ENCODE measurements at places on chromosomes 3 and 15.
A peak's percentile ranks its signal among the peaks of the same experiment; 100 is the strongest.

DNA sequence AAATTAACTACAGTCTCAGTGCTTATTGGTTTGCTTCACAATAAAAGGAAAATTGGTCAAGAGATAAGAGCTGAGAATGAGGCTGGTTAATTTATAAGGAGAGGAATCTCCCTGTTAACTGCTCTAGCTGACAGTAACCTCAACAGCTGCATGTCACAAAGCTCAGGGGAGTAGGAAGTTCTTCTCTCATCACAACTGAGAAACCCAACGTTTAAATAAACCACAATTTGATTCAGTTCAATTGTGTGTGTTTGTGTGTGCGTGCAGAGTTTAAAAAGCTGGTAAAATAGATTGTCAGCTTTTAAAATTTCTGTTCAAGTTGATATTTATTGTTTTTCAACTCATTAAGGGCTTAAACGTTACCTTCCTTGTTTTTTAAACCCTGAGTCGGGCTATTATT lies 3.5 kb upstream of the TGFBR2 start:
- DNase-seq = no peak

DNA sequence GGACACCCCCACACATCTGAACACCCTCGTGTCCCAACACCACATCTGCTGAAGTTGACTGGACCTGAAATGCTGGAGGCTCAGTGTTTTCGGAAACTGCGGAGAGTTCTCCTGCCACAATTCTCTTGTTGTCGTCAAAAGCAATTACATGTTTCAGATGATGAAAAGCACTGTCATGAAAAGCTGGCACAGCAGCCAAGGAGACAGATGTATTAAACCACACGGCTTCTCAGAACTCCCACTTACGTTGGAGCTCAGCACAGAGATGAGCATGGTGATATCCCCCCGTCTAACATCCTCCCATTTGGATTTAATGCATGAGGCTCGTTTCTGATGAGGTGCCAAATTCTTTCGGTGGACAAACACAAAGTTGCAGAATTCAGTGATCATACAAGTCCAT lies 180.1 kb downstream of the RORA start:
- no peak for DNase-seq

DNA sequence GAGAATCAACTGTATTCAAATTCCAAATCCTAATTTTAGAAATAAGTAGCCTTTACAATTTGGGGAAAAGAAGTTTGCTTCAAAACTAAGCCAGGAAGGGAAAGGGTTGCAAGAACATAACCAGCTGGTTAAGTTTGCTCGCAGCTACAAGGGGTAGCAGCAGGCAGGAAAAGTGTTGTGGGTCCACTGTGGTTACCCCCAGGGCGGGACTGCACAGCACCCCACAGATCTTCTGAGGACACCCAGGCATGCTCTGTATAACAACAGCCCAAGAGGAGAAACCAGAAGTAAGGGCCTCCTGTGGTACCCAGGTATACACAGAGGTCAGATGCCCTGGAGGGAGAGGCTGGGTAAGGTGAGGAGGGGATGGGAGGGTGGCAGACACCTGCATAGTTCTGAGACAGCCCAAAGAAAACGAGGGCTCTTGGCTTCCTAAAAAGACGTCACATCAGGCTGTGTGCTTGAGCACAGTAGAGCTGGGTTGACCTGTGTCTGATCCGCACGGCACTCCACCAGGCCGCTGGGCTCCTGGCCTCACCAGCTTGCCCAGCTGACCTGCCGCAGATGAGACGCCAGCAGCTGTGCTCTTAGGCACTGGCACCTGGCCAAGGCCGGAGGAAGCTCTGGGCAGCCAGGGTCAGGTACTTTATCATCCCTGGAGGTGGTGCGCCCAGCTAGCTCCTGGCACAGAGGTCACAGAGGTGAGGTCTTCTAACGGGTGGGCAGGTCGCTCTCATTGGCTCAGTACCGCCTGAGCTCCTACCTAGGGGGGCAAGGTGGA lies 81.8 kb upstream of the SNRPA1 start:
- DNase-seq = no peak

GRCh38 chr3:115512565-115513415 lies 110.5 kb upstream of the GAP43 start:
- peak; percentile 12 for DNase-seq

- DNase-seq = peak; percentile 36
Measured at GRCh38 chr3:194985031-194985578, 285.9 kb downstream of the XXYLT1 start.
